Anterior cingulate cortex (tissue), 58 donors: ENCODE measurements at places on chromosomes 6 and 20.

GRCh38 chr20:10217721-10218410 lies 764 bp upstream of the SNAP25 start:
- DNase-seq, result peak; percentile 82

GRCh38 chr6:24093381-24093780 lies 32.6 kb upstream of the NRSN1 start:
- no peak for DNase-seq

- no peak for DNase-seq
Measured at GRCh38 chr20:5786930-5787795, 37.0 kb downstream of the SHLD1 start.

GRCh38 chr20:9884061-9884460 lies 45.2 kb upstream of the PAK5 start:
- no peak for DNase-seq

DNA sequence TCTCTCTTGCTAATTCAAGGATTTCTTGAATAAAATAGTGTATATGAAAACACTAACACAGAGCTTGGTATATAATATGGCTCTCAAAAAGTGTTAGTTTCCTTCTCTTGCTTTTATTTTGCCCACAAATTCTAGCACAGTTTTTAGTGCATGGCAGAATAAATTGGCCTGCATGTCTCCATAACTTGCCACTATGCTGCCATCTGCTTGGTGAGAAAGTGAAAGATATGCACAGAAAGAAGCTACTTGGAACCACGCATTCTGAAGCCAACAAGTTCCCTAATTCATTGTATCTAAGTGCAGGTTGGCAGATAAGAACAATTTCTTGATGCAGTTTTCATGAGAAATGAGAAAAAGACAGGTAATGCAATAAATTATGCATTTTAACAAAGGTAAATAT lies 101.2 kb downstream of the EPHA7 start:
- DNase-seq, result no peak

DNA sequence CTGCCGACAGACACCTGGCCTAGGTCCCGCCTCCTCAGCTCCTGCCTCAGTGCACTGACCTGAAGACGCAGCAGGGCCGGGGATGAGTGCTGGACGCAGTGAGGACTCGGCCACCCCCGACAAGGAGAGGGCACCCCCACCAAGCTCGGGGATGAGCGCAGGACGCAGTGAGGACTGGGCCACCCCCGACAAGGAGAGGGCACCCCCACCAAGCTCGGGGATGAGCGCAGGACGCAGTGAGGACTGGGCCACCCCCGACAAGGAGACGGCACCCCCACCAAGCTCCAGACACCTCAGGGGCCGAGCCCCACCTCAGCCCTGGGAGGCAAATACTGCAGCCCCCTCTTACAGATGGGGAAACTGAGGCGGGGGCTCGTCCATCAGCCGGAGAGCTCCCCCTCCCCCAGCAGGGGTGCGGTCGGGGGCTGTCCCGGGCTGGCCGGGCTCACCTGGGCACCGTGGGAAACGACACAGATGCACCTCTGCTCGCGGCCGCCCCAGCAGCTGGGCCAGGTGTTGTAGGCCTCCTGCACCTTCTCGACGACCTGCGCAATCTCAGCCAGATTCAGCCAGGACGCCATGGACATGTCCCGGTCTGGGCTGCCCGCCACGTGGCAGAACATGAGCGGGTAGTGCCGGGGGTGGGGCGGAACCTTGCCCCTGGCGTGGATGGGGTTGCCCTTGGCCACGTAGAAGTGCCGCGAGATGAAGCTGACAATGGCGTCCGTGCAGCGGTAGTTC lies 7.5 kb downstream of the HELZ2 start:
- no peak for DNase-seq

DNA sequence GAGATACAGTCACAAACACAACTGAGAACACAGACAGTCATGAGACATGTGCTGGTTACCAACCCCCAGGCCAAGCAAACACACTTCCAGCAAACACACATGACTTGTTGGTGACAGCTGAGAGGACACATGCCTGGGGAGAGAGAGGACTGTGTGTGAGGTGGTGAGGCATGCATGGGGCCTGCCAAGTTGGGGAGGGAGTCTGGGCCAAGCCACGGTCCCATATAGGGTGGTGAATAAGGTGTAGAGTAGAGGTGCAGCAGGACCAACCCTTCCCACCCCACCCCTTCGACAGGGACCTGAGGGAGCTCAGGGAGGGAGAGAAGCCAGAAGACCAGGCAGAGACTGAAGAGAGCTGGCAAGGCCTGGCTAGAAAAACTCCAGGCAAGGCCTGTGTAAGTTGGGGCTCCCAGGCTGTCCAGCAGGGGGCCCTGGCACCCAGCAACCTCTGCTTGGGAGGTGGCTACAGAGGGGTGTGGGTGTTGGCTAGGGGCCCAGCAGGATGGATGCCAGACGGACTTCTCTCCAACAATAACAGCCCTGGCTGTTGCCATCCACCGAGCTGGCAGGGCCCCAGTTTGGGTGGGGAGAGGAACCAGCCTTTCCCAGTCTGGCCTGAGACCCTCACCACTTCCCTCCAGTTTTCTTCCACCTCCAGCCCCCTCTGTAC lies 2.0 kb upstream of the SLC29A1 start:
- DNase-seq, result peak; percentile 72

DNA sequence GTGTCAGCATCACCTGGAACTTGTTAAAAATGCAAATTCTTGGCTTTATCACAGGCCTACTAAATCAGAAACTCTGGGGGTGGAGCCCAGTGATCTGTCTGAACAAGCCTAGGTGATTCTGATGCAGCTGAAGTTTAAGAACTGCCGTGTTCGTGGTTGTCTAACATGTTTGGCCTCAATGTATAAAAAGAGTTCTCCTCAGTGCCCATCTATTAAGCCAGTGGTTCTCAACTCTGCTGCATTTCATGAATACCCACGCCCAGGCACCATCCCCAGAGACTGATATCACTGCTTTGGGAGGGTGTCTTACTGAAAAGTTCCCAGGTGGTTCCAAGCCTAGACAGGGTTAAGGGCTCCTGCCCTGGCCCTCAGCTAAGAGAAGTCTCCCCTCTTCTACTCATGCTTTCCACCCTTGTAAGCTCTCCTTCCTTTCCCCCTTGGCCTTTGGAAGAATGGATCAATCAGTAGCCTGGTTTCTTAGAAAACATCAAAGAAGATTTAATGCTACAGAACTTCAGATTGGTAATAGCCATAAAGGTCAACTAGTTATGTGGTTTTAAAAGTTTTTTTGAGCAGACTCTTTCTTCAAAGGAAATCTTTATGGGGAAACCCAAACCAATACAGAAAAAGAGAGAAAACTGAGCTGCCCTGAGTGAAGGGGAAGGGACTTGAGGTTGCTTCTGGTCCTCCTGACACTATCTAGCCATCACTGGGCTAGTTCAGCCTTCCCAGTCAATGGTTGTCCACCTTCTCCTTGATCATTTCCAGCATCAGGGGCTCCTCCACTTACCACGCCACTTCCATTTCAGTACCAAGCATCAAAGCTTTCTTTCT lies 38.9 kb upstream of the TNFAIP3 start:
- DNase-seq, result no peak

DNA sequence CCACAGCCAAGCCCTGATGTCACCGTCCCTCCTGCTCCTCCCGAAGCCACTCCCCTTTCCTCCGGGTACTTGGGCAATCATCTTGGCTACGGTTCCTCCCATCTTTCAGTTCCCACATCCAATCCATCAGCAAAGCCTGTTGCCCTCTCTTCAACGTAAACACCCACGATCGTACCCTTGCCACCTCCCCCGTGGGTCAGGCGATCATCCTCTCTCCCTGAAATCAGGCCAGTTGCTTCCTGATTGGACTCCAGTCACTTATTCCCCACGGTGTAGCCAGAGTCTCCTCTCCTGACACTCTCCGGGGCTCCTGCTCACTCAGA lies 44.5 kb downstream of the SULF2 start:
- no peak for DNase-seq

DNA sequence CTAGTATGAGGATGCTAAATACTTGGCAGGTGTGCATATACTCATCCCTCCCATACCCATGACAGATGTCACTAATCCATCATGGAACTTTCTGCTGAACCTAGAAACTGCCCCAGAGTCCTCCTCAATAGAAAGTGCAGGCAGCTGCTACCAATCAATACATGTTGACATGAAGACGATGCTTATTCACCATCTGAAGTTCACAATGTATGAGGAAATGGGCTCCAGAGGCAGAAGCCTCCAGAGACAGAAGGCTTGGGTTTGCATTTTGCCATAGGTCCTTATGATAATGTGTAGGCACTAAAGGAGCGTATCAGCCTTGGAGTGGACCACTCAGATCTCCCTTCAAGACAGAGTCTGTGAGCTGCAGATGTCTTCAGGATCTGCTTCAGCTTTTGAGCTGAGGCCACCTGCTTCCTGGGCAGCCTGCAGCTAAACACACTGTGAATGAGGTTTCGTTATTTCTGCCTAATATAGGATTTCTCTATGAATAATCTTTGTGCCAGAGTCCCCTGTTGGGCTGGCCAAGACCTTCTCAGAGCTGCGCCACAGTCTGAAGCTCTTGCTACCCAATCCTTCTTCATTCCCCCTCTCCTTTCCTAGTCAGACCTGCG lies 7.5 kb upstream of the KIAA1755 start:
- DNase-seq, result no peak

- no peak for DNase-seq
Measured at GRCh38 chr6:13299403-13299821, 28.9 kb downstream of the TBC1D7 start.

DNA sequence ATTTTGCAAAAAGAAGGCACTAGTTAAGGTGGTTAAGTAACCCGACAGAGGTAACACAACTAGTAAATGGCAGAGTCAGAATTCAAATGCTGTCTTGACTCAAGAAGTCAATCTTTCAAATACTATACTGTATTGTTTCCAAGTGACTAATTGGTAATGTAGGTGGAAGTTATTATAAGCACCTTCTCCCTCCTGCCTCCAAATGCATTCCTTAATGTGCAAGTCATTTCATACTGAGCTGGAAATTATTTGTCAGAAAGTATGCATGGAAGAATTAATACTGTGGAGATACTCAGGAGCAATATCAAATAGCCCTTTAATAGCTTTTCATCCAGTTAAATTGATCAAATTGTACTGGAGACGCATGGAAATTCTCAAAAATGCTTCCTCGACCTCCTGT lies 579.1 kb downstream of the DOK5 start:
- DNase-seq, result no peak

DNA sequence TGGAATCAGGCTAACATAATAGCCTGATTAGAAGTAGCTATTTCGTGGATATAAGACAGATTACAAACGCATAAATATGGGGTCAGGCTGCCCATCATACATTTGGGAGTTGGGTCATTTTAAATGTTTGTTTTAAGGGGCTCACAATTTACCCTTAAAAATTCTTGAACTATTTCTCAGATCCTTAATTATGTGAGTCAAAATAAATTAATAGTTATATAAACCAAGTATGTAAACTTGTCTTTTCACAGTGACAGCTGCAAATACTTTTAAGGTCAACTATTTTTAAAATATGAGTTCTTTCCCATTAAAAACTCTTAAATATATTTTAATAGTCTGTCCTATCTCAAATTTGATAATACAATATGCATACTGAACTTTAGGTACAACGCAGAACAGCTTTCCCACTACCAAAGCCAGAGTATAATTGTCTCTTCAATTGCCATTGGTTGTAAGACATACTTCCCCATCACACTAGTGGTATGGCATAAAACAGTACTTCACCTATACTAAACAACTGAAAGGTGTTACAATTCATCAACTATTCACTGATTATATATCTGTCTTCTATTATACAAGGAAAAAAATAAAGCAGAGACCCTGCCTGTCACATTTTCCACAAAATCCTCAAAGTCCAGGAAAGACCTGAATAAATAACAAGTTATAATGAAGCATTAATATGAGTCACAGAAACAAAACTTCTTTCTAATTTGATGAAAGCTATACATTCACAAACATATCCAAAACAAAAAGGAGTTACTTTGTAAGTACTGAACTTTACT lies 80.8 kb upstream of the COL21A1 start:
- DNase-seq, result no peak

DNA sequence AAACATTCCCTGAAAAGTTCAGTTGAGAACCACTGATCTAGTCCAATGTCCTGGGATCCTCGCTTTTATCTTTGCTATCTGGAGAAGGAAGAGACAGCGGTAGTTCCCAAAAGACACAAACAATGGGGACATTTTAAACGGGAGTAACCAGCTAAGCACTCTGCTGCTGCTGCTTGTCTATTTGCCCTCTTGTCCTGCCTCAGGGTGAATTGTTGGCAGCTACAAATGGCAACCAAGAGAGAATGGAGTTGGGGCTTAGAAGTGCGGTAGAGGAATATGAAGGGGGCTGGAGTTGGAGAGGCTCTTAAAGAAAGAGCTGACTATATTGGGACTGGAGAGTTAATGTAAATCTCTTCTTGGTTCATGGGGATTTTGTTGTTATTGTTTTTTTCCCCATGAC lies 6.5 kb upstream of the ZSWIM1 start:
- DNase-seq, result no peak

- no peak for DNase-seq
Measured at GRCh38 chr6:12238219-12238618, 51.9 kb upstream of the EDN1 start.

DNA sequence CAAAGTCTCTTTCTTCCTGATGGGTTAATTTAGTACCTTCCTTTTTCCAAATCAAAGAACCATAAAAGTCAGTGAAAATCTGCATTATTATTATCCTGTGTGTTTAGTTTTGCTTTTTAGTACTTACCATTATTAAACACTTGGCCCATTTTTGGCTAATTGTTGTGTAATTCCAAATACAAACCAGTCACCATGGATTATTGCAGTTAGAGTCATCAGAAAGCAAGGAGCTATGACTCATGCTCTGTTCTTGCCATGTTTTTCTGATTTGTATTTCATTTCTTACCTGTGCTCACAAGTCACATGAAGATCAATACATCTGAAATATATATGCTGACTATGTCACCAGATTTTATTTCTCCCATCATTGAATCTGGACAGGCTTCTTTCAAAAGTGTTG lies 31.3 kb downstream of the SLC22A3 start:
- no peak for DNase-seq

GRCh38 chr6:105459049-105459448 lies 56.2 kb upstream of the PREP start:
- no peak for DNase-seq

DNA sequence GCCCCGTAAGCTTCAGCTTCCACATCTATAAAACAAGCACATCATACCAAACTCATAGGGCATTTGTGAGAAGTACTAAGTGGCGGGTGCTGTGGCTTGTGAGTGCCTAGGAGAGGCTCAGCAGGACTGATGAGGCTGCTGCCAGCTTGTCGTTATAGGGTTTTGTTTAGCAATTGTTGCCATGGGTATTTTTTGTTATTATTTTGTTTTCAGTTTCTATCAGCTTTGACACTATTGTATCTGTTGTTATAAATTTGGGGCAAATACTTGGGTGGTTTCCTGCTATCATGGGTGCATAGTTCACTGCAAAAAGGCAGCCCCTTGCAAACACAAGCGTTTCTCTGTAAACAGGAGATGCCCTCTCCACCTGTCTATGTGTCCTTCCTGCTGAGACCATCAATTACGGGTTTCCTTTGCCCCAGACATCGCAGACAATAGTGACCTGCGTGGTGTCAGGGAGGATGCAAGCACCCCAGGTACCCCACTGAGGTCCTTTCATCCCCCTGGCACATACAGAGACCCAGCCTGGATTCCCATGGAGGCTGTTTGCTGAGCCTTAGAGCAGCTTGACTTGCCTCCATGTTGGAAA lies 3.1 kb upstream of the CCDC167 start:
- DNase-seq, result no peak
